Aorta (tissue), 5 donors: ENCODE measurements at places on chromosomes 6 and 20. TPM values are rescaled to one million over a fixed set of nuclear protein-coding genes. Genes with fewer than 3 reads are reported as not detected.

- no peak for DNase-seq
- no peaks in the 10 kb centered on the region for H3K27me3 ChIP-seq
- H3K4me1 ChIP-seq, result no peaks in the 10 kb centered on the region
- H3K27ac ChIP-seq, result no peak overlapping the region
- no peak overlapping the region for H3K4me3 ChIP-seq
- no peaks in the 10 kb centered on the region for H3K36me3 ChIP-seq
Measured at GRCh38 chr20:24444526-24445190, 24.8 kb upstream of the SYNDIG1 start.

DNA sequence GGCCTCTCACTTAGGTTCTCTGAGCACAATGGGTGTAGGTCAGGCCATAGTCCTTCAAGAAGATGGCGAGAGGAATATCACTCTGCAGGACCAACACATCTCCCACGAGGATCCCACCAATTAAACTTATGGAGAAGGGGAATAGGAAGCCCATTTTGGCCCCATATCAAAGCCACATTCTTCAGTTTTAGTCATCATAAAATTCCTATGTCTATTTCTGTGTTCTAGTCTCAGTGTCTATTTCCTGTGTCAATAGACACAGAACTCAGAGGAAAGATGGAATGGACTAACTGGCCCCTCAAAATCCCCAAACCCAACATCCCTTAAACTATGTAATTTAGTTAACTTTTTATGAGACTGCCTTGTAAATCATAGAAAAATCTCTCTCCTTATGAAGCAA lies 216.8 kb downstream of the HACE1 start:
- no peak overlapping the region for H3K27ac ChIP-seq
- no peak overlapping the region for H3K4me3 ChIP-seq
- no peak for DNase-seq
- H3K4me1 ChIP-seq, result peaks cover 3% of the 10 kb centered on the region

- peak; percentile 37 for DNase-seq
- no peak overlapping the region for H3K4me3 ChIP-seq
- H3K27ac ChIP-seq, result no peak overlapping the region
- H3K36me3 ChIP-seq, result no peaks in the 10 kb centered on the region
Measured at GRCh38 chr6:42021847-42022754, 28.2 kb upstream of the TAF8 start.

DNA sequence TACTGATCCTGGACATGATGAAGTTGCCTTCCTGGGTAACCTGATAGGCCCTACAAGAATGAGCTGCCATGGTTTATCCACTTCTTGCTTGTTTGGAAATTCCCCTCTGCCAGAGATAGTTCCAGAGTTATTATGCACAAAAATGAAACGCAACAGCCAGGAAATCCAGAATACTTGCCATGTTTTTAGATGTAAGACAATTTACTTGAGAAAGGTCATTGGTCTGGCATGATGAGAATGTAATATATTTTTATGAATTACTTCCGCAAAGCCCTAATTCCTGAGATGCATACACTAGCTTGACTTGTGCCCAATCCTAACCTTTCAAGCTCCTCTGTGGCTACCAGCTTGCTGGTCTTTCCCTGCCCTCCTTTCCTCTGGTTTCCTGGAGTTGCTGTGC lies 27.9 kb upstream of the NT5E start:
- peaks cover 7% of the 10 kb centered on the region for H3K4me1 ChIP-seq
- H3K36me3 ChIP-seq, result no peaks in the 10 kb centered on the region
- no peak overlapping the region for H3K4me3 ChIP-seq

DNA sequence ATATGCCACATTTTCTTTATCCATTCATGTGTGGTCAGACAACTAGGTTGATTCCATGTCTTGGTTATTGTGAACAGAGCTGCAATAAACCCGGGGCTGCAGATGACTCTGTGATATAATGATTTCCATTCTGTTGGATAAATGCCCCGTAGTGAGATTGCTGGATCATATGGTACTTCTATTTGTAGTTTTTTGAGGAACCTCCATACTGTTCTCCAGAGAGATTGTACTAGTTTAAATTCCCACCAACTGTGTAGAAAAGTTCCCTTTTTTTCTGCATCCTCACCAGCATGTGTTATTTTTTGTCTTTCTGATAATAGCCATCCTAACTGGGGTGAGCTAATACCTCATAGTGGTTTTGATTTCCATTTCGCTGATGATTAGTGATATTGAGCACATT lies 62.2 kb upstream of the MAP3K4 start:
- DNase-seq, result no peak
- no peak overlapping the region for H3K27ac ChIP-seq
- H3K36me3 ChIP-seq, result no peaks in the 10 kb centered on the region
- H3K4me3 ChIP-seq, result no peak overlapping the region
- no peaks in the 10 kb centered on the region for H3K4me1 ChIP-seq

DNA sequence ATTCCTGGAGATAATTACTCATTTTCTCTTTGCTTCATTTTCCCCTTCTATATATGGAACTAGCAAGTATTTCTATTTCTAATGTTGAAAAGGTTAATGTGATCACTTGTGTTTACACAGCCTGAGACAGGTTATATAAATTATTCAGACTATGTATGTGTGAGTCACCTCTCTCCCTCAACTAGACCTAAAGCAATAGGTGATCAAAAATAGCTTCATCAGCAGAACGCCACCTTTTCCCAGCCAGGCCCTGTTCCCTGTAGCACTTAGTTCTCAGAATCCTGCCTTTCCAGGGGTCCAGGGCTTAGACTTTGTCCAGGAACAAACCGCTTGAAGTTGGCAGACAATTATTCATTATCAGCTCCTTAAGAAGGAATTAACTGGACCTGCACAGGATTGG lies 125.3 kb upstream of the EXOC2 start:
- H3K36me3 ChIP-seq, result no peaks in the 10 kb centered on the region
- no peak overlapping the region for H3K4me3 ChIP-seq
- H3K27me3 ChIP-seq, result no peaks in the 10 kb centered on the region
- H3K27ac ChIP-seq, result no peak overlapping the region
- no peak for DNase-seq

- H3K27ac ChIP-seq, result no peak overlapping the region
- no peaks in the 10 kb centered on the region for H3K27me3 ChIP-seq
- no peak for DNase-seq
Measured at GRCh38 chr20:24043294-24043693, 54.7 kb upstream of the GGTLC1 start.

DNA sequence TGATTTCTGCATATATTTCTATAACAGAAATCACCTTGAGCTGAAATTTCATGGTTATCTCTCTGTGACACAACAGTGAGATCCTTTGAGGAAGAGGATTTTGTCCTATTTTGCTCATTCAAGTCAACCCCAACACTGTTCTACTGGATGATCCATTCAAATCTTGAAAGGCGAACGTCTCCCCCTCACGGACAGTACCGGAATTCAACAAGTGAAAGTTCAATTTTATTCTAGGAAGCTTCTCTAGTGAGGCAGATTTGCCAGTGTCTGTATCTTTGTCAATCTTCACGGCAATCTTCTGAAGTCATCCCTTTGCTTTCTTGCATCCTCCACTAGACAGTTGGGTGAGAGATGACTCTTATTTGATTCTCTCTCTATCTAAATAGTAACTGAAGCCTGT lies 91.7 kb upstream of the PDE7B start:
- H3K36me3 ChIP-seq, result no peaks in the 10 kb centered on the region
- H3K4me3 ChIP-seq, result no peak overlapping the region
- no peak for DNase-seq
- H3K27ac ChIP-seq, result no peak overlapping the region

DNA sequence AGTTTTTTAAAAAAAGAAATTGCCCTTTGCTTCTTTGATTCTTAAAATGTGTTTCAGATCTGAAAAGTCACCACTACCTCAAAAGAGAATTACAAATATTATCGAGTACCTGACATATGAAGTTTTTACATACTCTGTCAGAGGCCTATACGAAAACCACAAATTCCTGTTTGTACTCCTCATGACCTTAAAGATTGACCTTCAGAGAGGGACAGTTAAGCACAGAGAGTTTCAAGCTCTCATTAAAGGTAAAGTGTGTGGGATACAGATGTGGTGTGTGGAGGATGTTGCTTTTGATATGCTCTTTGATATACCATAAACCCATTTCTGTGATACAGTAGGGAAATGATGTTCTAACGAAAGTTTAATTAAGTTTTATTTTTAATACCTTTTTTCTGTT lies 109.8 kb upstream of the GLP1R start:
- H3K27me3 ChIP-seq, result peaks cover 2% of the 10 kb centered on the region
- H3K4me1 ChIP-seq, result no peaks in the 10 kb centered on the region
- no peak overlapping the region for H3K27ac ChIP-seq
- DNase-seq, result no peak

GRCh38 chr6:151060766-151061531 lies 178.8 kb upstream of the AKAP12 start:
- H3K27ac ChIP-seq, result no peak overlapping the region
- H3K4me1 ChIP-seq, result no peaks in the 10 kb centered on the region
- H3K27me3 ChIP-seq, result no peaks in the 10 kb centered on the region
- no peak for DNase-seq

- no peaks in the 10 kb centered on the region for H3K36me3 ChIP-seq
- no peaks in the 10 kb centered on the region for H3K4me1 ChIP-seq
- H3K27me3 ChIP-seq, result no peaks in the 10 kb centered on the region
- DNase-seq, result no peak
- H3K27ac ChIP-seq, result no peak overlapping the region
Measured at GRCh38 chr6:168417679-168418557, 23.1 kb upstream of the SMOC2 start.

- DNase-seq, result no peak
- no peak overlapping the region for H3K4me3 ChIP-seq
- no peaks in the 10 kb centered on the region for H3K36me3 ChIP-seq
- no peaks in the 10 kb centered on the region for H3K4me1 ChIP-seq
Measured at GRCh38 chr20:33964441-33964840, 29.3 kb upstream of the RALY start.

GRCh38 chr6:3542032-3542640 lies 85.3 kb upstream of the SLC22A23 start:
- H3K27me3 ChIP-seq, result no peaks in the 10 kb centered on the region
- no peak overlapping the region for H3K27ac ChIP-seq
- H3K4me1 ChIP-seq, result no peaks in the 10 kb centered on the region
- no peak overlapping the region for H3K4me3 ChIP-seq
- DNase-seq, result no peak

DNA sequence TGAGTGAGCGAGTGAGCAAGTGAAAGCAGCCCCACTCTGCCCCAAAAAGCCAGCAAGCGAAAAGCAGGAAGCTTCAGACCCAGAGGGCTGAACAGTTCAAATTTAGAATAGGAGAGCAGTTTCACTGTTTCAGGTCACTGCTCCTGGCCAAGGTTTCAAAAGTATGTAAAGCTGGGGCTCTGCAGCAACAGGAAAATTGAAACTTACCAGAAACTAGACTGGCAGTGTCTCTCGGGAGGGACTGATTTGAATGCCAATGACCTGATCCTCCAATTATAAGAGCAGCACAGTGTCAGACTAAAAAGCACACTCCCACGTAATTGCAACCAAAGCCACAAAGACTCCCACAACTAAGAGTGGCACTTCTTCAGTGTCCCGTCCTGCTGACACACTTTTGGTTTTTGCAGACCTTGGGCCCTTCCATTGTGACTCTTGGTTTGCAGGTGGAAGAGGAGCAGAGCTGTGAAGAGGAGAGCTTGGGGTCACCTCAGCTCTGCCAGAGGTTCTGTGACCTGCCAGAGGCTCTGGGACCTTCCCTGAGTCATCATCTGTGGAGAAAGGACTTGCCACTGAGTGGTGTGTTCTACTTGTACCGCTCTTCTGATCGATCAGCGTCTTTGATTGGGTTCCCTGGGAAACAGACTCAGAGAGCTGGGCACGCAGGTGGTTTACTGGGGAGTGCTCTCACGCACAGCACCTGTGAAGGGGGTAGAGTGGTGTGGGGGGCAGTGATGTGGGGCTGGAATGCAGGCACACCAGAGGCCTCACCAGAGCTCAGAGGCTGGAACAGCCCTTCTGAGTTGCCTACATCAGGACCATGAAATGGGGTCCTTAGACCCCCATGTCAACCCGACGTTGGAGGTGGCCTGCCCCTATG lies 52.7 kb upstream of the PTGIS start:
- DNase-seq, result no peak
- H3K36me3 ChIP-seq, result no peaks in the 10 kb centered on the region
- no peak overlapping the region for H3K27ac ChIP-seq
- no peak overlapping the region for H3K4me3 ChIP-seq
- no peaks in the 10 kb centered on the region for H3K4me1 ChIP-seq

- no peak overlapping the region for H3K27ac ChIP-seq
- H3K4me1 ChIP-seq, result no peaks in the 10 kb centered on the region
- H3K27me3 ChIP-seq, result no peaks in the 10 kb centered on the region
- H3K4me3 ChIP-seq, result no peak overlapping the region
- no peaks in the 10 kb centered on the region for H3K36me3 ChIP-seq
Measured at GRCh38 chr6:41653691-41654090, 15.4 kb downstream of the MDFI start.

- peaks cover 2% of the 10 kb centered on the region for H3K36me3 ChIP-seq
- H3K4me3 ChIP-seq, result no peak overlapping the region
- peaks cover 3% of the 10 kb centered on the region for H3K4me1 ChIP-seq
Measured at GRCh38 chr6:13272131-13273046, 55.9 kb downstream of the TBC1D7 start.

DNA sequence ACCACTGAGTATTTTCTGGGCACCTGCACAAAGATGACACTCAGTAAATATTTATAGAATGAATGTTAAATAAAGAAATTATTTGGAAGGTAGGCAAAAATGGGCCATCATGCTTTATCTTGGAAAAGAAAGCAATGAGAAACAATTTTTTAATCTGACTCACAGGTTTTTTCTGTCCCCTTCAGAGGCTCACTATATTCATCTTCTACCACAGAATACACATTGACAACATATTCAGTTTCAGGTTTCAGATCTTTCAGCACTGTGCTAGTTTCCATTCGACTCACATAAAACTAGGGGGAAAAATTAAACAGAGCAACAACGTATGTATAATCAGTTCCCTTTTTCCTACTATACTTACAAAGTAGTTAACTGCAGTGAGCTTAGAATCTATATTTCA lies 58.3 kb downstream of the COL12A1 start:
- peaks cover 8% of the 10 kb centered on the region for H3K36me3 ChIP-seq
- H3K27me3 ChIP-seq, result no peaks in the 10 kb centered on the region

- no peak overlapping the region for H3K4me3 ChIP-seq
- no peak for DNase-seq
- no peak overlapping the region for H3K27ac ChIP-seq
- no peaks in the 10 kb centered on the region for H3K27me3 ChIP-seq
- H3K4me1 ChIP-seq, result peaks cover 5% of the 10 kb centered on the region
- H3K36me3 ChIP-seq, result no peaks in the 10 kb centered on the region
Measured at GRCh38 chr6:133814797-133815196, 74.1 kb upstream of the TCF21 start.

GRCh38 chr20:2379511-2380229 lies 1.0 kb upstream of the TGM6 start:
- no peak overlapping the region for H3K27ac ChIP-seq
- H3K27me3 ChIP-seq, result no peaks in the 10 kb centered on the region
- no peak overlapping the region for H3K4me3 ChIP-seq
- no peak for DNase-seq
- no peaks in the 10 kb centered on the region for H3K4me1 ChIP-seq

The PLA2G7 gene
- polyA plus RNA-seq, result 4.8 TPM

The C4A gene
- polyA plus RNA-seq, result 43.6 TPM

The FYN gene
- polyA plus RNA-seq, result 31.7 TPM

The CNKSR3 gene
- polyA plus RNA-seq, result 12.0 TPM

The F13A1 gene
- polyA plus RNA-seq, result 84.6 TPM

The TULP1 gene
- 3.3 TPM for polyA plus RNA-seq

The KAT14 gene
- polyA plus RNA-seq, result 4.7 TPM
